HFFc6 (cell line): ENCODE measurements at places on chromosomes 1 and 21.

GRCh38 chr1:153262070-153262366 lies 2.5 kb downstream of the LORICRIN start:
- no peak for DNase-seq

DNA sequence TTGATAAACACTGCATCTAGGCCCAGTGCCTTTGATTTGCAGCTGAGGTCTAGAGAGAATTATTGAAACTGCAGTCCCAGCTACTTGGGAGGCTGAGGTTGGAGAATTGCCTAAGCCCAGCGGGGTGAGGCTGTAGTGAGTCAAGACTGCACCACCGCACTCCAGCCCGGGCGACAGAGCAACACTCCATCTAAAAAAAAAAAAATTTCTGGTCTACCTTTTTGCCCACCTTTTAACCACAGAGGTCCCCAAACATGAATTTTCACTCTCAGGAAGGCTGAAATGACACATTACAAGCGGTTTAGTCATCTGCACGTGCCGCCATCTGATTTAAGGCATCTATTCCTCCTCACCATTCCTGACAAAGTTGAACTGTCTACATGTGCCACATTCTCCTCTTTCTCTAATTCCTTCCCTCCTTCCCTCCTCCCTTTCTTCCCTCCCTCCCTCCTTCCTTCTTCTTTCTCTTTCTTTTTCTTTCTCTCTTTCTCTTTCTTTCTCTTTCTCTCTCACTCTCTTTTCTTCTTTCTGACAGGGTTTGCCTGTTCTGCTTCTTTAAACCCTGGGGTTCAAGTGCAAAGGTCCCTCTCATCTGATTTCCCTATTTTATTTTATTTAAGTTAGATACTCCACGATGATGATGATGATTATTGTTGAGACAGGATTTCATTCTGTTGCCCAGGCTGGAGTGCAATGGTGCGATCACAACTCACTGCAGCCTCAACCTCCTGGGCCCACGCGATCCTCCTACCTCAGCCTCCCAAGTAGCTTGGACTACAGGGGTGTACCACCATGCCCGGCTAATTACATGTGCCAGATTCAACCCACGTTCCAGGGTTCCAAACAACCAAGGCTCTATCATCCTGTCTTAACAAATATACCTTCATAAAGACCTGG lies 3.0 kb upstream of the SOD1 start:
- DNase-seq: no peak

- peak; percentile 100 for DNase-seq
Observed at GRCh38 chr1:161225534-161226319, at the start of gene TOMM40L. TSS of gene TOMM40L (plus strand) at chr1:161226060. CDS start at chr1:161226490, 430 bp downstream.

- no peak for DNase-seq
Observed at GRCh38 chr1:100773444-100773843, 53.9 kb downstream of the VCAM1 start.

DNA sequence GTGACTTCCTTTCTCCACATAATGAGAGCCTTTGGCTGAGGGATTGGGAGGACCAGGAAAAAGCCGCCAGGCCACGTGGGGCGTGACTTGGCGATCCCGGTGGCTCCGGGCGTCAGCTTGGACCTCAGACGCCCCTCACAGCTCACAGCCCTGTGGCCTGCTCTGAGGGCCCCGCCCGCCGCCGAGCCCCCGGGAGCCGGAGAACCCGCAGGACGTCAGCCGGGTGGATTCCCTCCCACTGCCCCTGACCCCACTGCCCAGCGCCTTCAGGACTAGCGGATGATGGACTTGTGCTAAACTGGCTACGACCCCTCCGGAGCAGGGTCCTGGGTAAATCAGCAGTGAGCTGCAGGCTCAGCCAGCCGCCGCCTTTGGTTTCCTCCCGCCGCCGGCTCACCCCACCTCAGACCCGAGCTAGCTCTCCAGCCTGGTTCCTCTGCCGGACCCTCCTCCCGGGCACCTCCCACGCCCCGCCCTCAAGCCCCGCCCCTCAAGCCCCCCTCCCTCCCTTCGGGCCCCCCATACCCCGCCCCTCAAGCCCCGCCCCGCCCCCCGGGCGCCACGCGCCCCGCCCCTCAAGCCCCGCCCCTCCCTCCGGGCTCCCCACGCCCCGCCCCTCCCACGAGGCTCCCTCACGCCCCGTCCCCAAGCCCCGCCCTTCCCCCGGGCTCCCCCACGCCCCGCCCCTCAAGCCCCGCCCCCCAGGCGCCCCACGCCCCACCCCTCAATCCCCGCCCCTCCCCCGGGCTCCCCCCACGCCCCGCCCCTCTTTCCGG lies 10.0 kb upstream of the FAAP20 start:
- DNase-seq: no peak

DNA sequence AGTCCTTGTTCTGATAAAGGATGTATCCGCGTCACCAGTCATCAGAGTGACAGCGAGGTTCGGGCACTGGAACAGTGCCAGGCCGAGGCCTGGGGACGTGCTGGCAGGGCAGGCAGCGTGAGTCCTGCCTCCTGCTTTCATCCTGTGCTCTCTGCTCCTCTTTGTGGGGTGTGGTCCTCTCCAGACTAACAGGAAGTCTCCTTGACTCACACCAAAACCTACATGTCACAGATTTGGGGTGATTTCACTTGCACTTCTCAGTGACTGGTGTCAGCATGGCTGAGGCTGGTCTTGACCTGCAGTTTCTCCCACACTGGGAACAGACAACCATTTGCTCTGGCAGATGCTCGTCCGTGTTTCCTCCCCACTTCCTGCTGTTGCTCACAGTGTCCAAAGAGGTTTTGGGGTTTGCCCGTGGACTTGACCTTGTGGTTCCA lies 8.8 kb upstream of the NLRP3 start:
- DNase-seq: no peak

GRCh38 chr21:32728456-32728839 lies 635 bp upstream of the SYNJ1 start:
- DNase-seq: no peak

DNA sequence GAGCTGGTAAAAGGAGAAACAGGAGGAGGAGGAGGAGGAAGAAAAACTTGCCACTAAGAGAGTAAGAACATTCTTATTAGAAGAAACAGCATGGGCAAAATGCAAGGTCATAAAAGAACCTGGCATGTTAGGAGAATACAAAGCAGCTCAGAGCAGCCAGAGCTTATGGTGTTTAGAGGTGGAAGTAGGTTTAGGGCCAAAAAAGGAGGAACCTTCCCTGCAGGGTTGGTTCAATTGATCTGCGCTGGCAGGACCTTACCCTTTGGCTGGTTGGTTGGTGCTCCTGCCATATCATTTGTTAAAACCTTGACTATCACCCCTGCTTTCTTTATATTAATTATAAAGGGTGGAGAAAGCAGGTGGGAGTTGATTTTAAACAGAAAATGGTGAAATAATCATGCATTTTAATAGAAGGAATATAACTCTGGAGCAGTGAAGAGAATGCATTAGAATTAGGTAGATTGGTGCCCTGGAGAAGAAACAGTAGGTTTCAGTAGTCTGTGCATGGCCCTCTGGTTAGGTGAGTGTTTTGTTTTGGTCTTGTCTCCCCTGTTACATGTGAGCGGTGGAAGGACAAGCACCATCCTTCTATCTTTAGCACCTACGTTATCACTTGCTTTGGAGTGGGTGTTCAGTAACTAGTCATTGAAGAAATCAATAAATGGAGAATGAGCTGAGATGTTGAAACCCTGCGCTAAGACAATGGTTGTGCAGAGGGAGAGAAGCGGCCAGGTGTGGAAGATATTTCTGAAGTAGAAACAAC lies 110.4 kb upstream of the NGF start:
- DNase-seq: no peak

GRCh38 chr21:31203431-31204054 lies 140.5 kb downstream of the TIAM1 start:
- no peak for DNase-seq

DNA sequence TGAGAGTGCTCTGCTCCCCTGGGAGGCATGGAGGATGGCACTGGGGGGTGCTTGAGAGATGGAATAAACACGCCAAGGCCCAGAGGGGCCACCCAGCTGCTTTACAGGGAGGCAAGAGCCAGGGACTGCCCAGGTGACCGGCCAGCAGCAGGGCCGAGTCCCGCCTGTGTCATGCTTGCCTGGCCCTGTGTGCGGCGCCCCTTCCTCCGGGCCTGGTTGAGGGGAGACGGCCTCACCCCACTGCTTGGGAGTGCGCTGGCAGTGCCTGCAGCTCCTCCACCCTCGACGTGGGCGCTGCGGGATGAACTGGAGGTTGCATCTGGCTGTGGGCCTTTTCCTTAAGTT lies 33.1 kb upstream of the COL6A2 start:
- DNase-seq: no peak

DNA sequence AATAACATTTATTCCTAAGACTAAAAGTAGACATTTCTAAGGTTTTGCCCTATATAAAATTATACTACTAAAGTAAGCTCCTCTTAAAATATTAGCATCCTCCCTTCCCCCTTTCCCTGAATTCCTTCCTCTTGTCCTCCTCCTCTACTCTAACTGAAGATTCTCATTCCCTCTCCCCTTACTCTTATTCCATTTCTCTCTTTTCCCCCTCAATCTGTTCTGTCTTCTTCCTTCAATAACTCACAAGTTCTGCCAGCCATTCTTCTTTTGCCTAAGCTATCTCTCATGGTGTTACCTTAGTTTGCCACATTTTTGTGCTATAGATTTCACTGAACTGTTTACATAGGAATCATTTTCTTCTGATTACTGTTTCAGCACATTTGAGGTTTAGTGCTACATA lies 10.7 kb downstream of the LRIF1 start:
- DNase-seq: no peak

GRCh38 chr1:220249522-220249921 lies 22.7 kb downstream of the RAB3GAP2 start:
- no peak for DNase-seq

- DNase-seq: no peak
Observed at GRCh38 chr1:47498551-47498950, 60.7 kb downstream of the FOXD2 start.

- DNase-seq: no peak
Observed at GRCh38 chr1:51203121-51203873, 32.8 kb upstream of the RNF11 start.

DNA sequence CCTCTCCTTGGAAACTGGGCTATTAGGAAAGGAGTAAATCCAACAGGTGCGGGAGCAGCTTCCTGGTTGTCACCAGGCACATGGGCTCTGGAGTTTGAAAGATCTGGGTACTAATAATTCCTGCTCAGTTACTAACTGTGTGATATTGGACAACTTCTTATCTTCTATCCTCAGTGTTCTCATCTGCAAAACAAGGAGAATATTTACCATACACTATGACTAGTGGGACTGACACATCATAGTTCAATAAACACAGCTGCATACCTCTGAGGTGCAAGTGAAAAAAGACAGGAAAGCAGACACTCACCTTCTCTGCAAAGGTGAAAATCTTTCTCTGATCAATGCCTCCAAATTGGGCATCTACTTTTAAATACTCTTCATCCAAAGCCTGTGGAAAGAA lies 19.7 kb downstream of the YARS1 start:
- DNase-seq: no peak

- DNase-seq: no peak
Observed at GRCh38 chr1:25898223-25899015, 7.8 kb downstream of the STMN1 start.

GRCh38 chr1:89821322-89822108 lies 683 bp downstream of the LRRC8D start:
- DNase-seq: no peak

- no peak for DNase-seq
Observed at GRCh38 chr1:76153841-76154205, 79.3 kb downstream of the ST6GALNAC3 start.

DNA sequence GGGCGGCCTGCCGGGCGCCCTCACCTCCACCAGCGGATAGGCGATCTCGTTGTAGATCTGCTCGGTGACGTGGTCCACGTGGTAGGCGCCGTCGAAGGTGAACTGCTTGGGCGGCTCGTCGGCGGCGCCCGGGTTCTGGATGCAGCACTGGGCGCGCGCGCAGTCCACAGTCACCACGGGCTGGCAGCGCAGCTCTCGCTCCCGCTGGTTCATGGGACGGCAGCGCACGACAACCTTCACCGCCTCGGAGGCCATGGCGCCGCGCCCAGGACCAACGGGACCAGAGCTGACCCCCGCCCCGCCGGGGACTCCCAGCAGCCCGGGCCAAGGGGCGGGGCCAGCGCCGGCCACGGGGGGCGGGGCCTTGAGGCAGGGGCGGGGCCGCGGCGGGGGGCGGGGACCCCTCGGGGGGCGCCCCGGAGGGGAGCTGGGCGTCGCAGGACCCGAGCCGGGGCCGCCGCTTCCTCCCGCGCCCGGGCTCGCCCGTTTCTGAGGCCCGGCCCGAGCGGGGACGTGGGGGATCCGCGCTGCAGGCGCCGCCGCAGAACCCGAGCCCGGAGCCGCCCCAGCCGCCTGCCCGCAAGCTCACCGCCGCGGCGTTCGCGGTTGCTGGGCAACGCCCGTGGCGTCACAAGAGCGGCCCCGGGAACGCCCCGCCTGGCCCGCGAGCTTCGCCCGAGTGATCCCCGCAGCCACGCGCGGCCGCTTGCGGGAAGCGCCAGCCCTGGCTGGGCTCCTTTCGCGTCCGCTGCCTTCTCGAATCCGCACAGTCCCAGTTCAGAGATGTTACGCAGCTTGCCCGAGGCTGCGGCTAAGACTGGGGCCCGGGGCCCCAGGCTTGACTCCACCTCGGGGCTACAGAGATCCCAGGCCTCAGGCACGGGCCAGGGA lies at the start of gene KIF17:
TSS of gene KIF17 (minus strand) at position 556 of the 891 bp plus-strand sequence. CDS start at position 255, 301 bp downstream.
- peak; percentile 63 for DNase-seq

DNA sequence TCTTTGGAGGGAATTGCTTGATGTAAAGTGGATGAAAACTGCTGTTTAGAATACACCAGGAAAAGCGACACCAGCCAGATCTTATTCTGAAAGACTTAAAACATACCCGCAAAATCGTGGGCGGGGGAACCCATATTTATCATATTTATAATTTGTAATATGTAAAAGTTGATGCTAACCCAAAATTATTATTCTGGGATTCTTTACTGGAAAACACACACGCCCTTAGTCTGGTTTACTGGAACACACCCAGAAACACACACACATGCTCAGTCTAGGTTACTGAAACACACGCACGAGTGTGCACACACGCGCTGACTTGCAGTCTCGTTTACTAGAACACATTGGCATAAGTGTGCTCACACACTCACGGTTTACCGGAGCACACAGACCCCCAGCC lies 32.5 kb downstream of the ATP5PO start:
- no peak for DNase-seq

DNA sequence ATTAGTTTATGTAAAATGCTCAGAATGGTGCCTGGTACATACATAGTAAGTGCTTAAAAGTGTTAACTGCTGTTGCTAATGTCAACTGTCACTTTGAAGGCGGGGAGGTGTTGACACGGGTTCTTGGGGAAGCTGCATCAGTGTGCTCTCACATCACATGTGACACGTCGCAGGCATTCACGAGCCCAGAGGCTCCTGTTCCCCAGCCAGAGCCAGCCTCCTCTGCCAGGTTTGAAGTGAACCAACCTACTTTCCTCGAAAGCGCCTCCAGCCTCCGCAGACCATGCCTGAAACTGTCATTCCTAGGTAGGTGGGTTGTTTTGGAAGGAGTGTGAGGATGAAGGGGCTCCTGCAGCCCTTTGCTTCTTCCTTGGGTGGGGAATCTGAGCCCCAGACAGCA lies 13.8 kb downstream of the GALNT2 start:
- DNase-seq: no peak

GRCh38 chr21:44329086-44329889 lies 9.9 kb downstream of the CFAP410 start:
- DNase-seq: no peak

- no peak for DNase-seq
Observed at GRCh38 chr1:238443687-238444086, 553.0 kb upstream of the ZP4 start.
